ENCODE measurements at places on chromosomes 4 and X. TPM values are rescaled to one million over a fixed set of nuclear protein-coding genes. Genes with fewer than 3 reads are reported as not detected.

DNA sequence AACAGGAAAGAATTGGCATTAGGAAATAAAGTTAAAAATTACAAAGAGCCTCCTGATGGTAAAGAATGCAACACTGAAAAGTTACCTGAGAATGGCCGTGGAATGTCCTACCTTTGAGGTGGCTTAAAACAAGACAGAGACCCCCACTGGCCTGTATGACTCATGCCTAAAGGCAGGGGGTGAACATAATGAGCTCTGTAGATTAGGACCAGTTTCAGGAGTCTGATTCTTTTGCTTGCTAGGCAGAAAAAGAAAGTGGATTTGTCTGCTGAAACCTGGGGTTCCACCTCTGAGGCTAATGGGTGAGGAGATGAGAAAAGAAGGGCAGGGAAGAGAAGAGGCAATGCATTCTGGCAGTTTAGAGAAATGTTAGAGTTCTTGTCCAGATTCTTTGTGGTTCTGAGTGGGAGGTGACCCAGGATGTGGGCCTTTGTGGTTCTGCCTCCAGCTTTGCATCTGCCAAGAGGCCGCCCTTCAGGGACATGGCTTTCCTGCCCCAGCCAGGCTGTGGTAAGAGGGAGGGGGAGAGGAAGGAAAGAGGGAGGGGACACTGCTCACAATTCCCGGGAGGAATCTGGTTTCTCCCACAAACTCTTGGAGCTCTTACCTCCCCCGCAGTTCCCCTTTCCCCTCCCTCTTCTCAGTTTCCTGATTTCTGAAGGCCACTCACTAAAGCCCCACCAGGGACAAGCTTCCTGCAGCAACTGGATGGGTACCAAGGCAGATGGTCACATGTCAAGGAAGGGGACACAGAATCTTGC lies 109.6 kb downstream of the EFNB1 start:
- DNase-seq = no peak

Gene MAGEA2B
- polyA plus RNA-seq = not detected

DNA sequence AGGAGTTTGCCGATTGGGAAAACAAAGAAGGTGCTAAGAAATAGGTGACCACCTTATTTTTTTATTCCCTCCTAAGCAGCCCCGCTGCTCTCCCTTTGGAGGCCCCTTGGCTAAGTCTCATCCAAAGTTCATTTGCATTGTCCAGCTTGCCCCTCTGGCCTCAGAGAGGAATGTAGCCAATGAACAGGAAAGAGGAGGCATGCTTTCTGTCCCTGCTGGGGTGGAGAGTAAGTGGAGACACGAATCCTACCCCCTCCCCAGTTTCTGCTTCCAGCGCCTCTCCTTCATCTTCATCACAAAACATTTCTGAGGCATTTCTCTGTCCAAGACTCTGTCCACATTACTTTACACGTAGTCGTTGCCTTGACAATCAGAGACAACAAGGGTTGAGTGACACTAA lies 38.7 kb downstream of the NLGN3 start:
- peak; percentile 39 for DNase-seq

DNA sequence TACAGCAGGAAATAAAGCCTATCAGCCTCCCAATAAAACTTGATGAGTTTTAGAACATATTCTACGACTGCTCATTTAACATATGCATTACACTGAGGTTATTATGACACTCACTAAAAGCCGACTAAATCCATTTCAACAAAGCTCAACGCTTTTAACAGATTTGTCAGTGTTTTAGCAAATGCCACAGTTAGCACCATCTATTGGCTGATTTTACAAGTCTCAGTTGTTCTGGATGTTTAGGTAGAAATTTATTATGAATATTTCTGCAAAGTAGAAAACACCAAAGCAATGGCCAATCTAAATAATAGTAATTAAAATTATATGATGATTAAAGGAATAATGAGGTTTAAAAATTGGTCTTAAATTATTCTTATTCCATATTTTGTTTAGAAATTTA lies 993.2 kb upstream of the PCDH7 start:
- no peak for DNase-seq

Gene NAA11
- polyA plus RNA-seq = not detected

GRCh38 chrX:68536429-68536828 lies 37.6 kb downstream of the YIPF6 start:
- DNase-seq = no peak

Gene TBC1D8B
- polyA plus RNA-seq = 10.7 TPM

DNA sequence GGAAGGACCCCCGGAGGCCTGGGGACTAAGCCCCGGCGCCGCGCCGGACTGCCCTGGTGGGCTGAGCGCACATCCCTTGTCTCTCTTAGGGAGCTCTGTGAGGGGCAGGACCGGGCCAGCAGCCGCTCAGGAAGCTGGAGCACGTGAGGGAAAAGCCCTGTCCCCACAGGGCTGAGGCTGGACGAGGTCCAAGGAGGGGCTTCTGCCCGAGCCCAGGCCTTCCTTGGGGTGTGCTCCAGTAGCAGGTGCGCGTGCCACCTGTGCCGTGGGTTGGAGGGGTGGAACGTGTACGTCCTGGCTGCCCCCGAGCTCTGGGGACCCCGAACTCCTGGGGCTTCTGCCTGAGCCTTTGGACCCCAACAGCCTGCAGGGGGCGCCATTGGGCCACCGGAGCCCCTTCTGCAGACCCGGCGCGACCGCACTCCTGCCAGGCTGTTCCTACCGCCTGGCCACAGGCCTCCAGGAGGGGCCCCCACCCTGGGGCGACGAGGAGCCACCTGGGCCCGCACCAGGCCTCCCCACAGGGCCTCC lies 27.2 kb downstream of the TACC3 start:
- peak; percentile 92 for DNase-seq

DNA sequence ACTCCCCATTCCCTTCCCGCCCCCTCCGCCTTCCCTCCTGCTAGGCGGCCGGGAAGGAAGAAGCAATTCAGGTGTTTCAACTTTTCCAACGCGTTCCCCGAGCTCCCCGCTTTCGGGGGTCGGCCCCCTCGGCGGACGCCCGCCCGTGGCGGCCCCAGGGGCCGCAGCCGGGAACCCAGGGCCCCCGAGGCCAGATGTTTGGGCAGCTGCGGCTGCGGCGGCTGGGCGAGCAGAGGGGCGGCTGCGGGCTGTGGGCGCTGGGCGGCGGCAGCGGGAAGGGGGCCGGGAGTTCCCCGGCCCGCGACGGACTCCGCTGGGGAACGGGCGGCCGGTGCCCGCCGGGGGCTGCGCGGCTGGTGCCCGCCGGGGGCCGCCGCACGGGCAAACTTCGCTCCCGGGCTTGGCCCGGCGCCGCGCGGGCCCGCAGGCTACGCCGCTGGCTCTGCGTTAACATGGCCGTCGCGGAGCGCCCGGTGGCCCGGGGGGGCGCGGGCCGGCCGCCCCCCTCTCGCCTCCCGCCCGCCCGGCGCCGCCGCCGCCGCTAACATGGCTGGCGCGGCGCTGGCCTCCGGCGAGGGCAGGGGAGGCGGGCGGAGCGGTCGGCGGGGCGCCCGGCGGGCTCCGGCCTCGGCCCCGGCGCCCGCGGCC lies 510 bp downstream of the HMGB3 start:
- DNase-seq = peak; percentile 55

DNA sequence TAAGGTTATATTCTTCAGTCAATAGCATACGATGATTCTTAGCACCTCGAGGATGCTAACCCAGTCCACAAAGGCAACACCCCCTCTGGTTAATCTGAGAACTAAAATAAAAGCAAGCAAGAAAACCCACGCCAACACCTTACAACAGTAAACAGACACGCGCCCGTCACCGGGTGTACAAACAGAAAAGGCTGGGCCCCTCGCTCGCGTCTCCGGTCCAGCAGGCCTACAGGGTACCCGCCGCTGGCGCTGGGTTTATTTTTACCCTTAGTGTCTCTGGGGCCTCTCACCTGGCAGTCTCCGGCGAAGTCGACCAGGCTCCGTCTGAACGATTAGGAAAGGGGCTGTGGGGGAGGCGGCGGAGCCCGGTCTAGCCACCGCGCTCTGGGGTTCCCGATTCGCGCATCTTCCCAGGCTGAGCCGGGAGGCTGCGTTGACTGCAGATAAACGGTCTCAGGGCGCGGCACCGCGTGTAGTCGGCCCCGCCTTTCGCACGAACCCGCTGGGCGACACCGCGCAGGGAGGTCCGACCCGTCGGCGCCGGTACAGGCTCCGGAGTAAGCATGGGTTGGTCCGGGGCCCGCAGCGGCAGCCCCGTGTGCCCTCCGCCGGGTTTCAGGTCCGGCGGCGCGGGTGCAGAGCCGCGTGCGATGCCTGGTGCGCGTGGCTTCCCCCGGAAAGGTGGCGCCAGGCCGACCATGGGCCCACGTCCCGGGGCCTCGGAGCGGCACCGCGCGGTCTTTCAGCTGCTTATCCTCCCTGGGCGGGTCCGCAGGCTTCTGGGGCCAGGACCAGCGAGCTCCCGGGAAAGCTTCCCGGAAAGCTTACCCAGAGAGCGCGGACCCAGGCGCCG lies 441 bp downstream of the SLC9B2 start:
- peak; percentile 65 for DNase-seq

DNA sequence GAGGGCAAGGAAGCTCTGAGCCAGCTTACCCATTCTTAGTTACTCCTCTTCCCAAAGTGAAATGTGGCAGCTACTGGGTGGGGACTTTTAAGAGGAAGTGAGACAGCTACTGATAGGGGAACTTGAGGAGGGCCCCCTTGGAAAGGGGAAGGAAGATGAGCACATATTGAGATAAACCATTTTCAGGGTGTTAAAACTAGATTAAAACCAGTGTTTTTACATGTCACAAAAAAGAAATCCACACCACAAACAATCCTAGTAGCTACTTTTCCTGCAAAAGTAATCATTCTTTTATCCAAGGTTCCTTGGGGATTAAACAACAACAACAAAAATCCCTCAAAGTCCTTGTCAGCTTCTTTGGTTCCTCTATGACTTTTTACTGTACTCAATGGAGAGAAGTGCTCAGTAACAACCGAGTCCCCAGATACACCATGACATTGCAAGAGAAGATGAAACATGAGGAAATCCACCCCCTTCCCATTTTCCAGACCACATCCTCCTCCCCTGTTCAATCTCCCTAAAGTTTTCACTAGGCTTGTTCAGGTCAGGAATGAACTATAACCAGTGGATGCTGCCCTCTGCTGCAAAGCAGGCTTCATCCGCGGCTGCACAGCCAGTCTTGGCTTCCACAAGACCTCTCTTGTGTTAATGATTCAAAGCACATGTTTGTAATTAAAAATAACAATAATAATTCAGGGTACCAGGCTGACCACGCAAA lies 113.5 kb upstream of the TMEM164 start:
- DNase-seq = no peak

- no peak for DNase-seq
Measured at GRCh38 chrX:111646515-111646914, 34.5 kb upstream of the ALG13 start.

Gene GRPR
- 0.18 TPM for polyA plus RNA-seq

Gene TLR1
- polyA plus RNA-seq = 2.5 TPM

Gene CSAG1
- polyA plus RNA-seq = not detected

Gene MAGEC2
- not detected for polyA plus RNA-seq

DNA sequence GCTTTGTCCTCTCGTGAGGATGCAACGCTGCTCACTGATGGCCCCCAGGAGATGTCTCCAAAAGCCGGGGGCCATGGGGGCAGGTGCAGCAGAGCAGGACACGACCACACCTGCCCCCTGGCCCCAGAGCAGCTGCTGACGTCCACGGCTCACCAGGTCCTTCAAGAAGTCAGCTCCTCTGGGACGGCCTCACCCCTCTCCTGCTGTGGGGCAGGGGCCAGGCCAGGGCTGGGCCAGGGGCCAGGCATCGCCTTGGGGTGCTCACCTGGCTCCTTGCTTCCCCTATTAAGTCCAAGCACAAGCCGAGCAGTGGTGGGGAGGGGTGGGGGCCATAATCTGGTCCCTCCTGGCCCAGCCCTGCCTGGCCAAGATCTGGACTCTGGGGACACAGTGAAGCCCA lies 28.6 kb upstream of the MXD4 start:
- DNase-seq = peak; percentile 53

Gene RHOH
- polyA plus RNA-seq = 1.1 TPM

GRCh38 chrX:46044486-46044885 lies 500.7 kb downstream of the ZNF674 start:
- DNase-seq = no peak

- DNase-seq = peak; percentile 35
Measured at GRCh38 chr4:142846108-142846728, at the start of gene INPP4B. Gene INPP4B (minus strand): TSS chr4:142846301.

Gene ART3
- 0.27 TPM for polyA plus RNA-seq

Gene MTTP
- 1.2 TPM for polyA plus RNA-seq

Gene UGT2B10
- not detected for polyA plus RNA-seq

DNA sequence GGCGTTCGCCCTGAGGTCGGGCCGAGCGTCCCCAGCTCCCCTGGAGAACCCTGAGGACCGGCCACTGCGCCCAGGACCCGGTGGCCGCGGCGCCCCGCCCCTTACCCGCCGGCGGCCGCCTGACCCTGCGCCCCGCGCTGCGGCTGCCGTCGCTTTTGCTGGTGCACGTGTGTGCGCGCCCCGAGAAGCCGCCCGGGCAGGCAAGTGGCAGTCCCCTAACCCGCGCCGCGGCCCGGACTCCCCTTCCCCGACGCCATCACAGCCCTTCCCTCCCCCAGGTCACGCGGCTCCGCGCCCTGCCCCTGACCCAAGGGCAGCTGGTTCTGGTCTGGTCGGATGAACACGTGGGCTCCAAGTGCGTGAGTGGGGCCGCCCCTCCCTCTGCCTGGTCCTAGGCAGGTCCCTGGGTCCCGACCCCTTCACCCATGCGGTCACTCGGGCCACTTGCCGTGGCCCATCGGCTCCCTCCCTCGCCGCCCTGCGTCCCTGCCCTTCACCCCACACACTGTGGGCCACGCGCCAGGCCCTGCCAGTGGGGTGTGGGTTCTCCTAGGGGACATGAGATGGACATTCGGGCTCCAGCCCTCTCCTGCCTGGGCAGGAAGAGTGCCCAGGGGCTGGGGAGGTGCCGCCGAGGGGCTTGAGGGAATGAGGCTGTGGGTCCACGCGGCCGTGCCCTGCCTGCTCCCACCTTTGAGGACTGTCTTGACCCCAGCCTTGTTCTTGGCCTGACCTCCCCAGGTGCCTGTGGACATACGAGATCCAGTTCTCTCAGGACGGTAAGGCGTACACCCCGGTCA lies 8.0 kb upstream of the FGFRL1 start:
- no peak for DNase-seq

DNA sequence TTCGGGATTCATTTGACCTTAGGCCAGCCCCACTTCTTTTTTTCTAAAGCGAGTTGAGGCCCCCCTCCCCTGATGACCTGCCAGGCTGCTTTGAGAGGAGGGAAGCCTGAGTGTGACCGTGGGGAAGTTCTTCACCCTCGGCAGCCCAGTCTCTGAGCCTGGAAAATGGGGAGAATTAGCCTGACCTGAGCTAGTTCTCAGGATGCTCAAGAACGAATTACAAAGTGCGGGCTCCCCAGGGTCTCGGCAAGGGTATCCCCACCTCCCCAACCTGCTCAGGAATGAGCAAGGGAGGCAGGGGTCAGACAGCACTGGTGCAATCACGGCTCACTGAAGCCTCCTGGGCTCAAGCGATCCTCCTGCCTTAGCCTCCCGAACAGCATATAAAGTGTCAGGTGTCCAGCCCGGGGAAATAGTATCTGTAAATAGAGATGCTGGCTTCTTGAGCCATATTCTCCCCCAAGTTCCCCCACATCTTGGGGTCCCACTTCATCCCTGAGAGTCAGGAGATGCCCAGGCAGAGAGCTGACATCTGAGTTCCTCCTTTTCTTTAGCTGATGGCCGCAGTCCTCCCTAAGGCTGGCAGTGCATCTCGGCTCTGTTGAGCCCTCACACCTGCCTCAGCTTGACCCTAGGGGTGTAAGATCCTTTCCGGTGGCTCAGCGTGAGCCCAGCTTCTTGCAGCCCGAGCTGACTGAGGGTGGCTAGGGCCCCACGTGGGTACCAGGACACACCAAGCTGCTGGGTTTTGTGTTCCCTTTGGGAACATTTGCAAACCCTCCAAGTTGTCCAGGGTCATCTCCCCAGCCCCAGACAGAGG lies 1.6 kb downstream of the DUSP9 start:
- DNase-seq = no peak

Gene BEX2
- polyA plus RNA-seq = 38.4 TPM

Gene SORCS2
- 4.6 TPM for polyA plus RNA-seq

Gene TMEM35A
- 12.1 TPM for polyA plus RNA-seq

- peak; percentile 76 for DNase-seq
Measured at GRCh38 chrX:68989865-68990606, 161.2 kb downstream of the EFNB1 start.

Gene HSFX2
- polyA plus RNA-seq = 1.2 TPM

Measured in left lung (tissue), 14 donors.